Activated CD4-positive, CD25-positive, alpha-beta regulatory T cell (primary cell): ENCODE measurements at places on chromosomes 6 and 20.

DNA sequence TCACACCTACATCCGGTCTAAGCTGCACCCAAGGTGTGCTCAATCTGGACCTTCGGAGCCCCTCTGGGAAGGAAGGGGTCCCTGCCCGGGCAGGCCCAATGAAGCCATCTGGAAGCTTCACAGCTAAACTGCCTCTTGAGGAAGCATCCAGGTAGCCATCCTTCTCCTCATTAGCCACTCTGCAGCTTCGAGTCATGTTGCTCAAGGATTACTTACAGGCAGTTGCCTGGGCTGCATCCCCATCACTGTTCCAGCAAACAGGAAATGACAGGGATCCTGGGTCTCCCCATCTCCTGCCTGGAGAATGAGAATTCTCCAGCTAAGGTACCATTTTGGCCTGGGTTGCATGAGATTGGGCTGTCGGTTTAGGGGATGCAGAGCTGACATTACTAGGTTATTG lies 91.7 kb downstream of the ERMARD start:
- no peak for DNase-seq

GRCh38 chr20:723756-724155 lies 44.5 kb downstream of the SLC52A3 start:
- no peak for DNase-seq

- no peak for DNase-seq
These were observed 62.2 kb downstream of the FILIP1 start for GRCh38 chr6:75431379-75431778.

DNA sequence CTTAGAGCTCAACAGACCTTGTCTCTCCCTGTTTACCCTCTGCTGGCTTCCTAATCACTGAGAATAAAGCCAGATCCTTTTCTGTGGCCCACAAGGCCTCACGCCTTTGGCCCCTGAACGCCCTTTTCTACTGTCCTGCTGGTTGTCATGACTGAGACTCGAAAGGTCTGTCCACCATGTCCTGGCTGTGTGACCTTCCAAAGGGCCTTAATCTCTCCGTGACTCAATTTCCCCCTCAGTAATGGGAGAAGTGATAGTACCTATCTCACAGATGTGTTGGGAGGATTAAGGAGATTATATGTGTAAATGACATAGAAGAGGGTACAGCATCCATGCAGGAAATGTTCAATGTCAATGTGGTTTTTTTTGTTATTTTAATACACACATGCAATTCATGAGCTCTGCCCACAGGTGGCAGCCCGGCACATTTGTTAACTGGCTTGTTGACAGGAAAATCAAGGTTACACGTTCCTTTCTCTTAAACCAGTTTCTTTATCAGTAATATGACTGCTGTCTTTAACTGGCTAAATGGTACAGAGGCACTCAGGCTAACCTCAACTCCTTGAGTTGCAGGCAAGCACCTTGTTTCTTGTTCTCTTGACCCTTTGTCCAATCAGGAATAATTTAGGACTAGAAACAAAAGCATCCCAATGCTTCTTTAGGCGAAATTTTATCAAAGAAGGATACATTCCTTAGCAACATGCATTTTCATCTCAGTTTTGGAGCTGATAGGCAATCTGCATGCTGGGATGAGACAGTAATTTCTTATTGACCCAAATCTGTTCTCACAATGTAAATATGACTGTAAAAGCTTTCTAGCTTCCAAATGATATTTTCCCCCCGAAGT lies 16.6 kb downstream of the SLC22A1 start:
- peak; percentile 50 for DNase-seq

DNA sequence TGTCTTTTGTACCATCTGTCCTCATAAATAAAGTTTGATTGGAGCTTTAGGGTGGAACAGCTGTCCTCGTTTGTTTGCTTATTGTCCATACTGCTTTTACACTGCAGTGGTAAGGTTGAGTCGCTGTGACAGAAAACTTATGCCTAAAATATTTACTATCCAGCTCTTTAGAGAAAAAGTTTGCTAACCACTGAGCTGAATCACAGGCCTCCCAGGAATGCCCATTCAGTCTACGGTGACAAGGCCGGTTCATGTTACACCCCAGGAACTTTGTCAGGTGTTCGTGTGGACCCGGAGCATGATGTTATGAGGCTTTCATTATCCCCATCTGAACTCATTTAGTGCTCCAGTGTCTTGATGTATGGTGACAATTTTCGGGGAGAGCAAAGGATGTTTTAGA lies 401.1 kb downstream of the SAMD5 start:
- DNase-seq = no peak

DNA sequence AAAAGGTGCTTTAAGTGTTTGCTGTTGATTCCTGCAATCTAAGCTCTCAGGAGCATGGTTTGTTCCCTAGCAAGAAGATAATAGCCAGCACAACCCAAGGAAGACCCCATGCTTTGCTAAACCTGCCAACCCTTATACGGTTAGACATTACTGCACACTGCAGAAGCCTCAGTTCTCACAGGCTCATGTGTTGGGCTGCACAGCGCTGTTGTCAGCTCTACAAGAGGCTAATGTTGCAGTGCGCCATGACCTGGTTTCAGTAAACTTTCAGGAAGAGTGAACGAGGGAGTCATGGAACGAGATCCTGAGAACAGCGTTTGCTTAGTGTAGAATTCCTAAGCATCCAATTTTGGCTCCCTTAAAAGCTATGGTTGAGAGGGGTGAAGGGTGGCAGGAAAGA lies 218.5 kb downstream of the ARHGAP18 start:
- no peak for DNase-seq

GRCh38 chr6:43095939-43096338 lies 19.8 kb downstream of the PTK7 start:
- no peak for DNase-seq

GRCh38 chr6:160254467-160255312 lies 3.9 kb downstream of the SLC22A2 start:
- no peak for DNase-seq

DNA sequence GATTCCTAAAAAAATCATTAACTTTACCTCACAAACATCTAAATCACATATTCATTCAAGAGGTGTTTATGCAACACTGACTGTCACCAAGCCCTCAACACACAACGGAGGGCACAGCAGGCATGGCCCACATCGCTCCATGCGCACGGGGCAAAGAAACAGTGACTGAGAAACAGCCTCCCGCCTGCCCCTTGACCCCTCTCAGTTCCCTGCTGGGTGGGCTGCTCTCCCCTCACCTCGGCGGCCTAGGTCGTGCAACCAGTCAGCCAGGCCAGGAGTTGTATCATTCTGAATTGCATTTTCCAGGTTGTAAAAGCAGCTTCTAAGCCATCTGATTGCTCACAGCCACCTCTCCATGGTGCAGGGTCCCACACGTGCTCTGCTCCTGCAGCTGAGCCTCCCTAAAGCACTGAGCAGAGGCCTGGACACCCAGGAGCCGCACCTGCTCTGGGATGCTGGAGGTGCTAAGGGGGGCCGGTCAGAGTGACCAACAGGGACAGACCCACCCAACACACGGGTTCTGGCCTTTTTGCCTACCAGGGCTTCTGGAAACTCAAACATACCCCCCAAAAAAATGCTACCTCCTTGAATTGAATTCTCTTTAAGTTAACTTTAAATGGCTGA lies 37.9 kb downstream of the TAF4 start:
- DNase-seq = no peak

DNA sequence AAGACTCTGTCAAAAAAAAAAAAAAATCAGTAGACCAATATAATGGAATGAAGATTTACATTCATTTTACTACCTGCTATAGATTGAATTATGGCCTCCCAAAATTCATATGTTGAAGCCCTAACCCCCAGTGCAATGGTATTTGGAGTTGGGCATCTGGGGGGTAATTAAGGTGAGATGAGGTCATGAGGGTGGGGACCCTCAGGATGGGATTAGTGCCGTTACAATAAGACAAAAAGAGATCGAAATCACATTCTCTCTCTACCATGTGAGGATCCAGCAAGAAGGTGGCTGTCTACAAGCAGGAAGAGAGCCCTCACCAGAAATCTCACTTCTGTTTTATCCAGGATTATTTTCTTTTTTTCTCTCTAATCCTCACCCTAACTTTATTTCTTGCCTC lies 100.6 kb upstream of the LOC128125822 start:
- no peak for DNase-seq

DNA sequence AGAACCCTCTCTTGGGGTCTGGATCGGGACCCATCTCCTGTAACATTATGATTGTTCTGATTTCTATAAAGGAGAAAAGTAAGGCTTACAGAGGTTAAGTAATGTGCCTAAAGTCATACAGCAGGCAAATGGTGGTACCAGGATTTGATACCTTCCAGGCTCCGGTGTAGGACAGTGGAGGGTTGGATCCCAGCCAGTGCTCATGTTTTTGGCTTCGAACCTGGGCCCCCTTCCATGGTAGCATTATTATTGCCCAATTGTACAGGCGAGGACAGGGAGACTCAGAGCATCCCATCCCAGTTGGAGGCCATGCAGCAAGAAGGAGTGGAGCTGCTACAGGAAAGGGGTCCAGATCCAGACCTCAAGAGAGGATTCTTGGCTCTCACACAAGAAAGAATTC lies 202.7 kb downstream of the TFAP2C start:
- no peak for DNase-seq

DNA sequence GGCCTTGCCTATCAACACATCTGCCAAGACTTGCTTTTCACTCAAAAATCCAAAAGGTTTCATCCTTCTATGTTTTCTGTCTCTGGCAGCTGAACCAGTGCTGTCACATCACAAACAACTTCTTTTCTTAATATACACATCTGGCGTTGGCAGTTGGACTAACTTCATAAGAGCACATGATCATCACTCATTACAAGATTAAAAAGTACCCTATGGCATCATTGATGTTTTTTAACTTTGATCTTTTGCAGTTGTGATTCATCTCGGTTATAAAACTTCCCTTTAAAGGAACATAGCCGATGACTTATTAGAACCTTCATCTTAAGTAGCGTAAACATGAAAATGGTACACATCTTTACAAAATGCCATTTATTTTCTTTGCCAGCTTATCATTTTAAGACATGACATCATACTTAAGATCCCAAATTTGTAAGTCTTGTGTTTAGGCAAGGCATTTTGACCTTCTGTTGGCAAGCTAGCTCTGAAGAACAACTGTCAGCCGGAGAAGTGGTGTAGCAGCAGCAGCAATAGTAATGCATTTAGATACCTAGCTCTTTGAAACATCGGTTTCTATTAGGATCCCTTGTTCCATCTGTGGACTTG lies 64.2 kb upstream of the SUPT3H start:
- no peak for DNase-seq

GRCh38 chr6:166435574-166435973 lies 52.8 kb upstream of the MPC1 start:
- no peak for DNase-seq

- no peak for DNase-seq
These were observed 9.4 kb upstream of the SRC start for GRCh38 chr20:37336369-37337207.

DNA sequence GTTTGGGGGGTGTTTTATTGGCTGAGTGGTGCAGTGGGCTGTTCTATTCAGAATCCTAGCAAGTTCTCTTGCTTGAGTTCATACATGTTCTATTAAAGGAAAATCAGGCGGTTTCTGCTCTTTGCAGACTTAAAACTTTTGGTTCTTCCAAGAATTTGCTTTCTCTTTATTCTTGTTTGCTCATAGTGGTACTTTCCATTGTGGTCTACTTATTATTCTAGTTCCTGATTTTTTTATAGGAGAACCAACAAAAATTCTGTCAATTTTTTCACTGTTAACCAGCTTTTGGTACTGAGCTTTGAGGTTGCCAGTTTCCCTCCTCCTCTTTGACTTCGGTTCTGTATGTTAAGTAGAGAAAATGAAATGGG lies 6.7 kb downstream of the AFDN start:
- DNase-seq = no peak

DNA sequence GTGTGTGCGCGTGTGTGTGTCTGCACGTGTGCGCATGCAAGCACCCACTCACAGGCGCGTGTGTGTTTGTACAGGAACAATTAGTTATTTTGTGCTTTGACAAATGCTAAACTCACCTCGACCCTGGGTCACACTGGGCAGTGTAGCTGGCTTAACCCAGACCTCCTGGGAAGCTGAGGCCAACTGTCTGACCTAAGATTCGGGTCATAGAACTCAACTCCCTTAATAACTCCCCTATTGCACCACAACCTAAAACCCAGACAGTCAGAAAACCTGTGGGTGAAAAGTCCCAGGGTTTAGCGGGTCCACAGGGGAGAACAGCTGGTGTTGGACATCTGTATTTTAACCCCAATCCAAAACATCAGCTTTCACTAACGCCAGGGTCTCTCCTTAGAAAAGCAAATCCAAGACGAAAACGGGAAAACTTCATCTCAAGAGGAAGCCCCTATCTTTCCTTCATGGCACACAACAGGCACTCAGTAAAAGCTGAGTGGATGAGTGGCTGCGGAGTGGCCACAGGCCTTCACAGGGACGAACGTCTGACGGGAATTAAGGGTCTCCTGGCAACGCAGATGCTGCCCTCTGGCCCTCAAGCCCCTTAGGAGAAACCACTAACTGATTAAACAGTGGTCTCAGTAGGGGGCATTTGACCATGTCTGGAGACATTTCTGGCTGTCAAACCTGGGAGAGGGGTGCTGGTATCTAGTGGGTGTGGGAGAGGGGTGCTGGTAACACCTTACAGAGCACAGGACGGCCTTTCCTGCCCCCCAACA lies 4.5 kb downstream of the PMEPA1 start:
- no peak for DNase-seq

- no peak for DNase-seq
These were observed 3.2 kb downstream of the PTK6 start for GRCh38 chr20:63533871-63534393.

DNA sequence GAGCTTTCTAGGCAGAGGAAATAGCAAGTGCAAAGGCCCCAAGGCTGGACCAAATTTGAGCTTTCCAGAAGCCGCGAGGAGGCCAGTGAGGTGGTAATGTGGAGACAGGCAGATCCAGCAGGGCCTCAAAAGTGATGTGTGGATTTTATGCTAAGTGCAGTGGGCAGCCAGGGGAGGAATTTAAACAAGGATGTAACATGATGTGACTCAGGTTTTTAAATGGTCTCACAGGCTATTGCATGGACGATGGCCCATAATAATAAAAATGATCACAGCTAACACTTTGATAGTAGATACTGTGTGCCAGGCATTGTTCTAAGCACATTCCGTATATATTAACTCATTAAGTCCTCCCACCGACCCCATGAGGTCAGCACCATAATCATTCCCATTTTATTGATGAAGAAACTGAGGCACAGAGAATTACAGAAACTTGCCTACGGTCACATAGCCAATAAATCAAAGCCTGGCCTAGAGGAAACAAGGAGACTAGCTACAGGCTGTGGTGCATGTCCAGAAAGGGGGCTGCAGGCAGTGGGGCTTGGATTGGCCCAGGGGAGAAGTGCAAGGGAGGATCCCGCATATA lies 18.0 kb upstream of the PREX1 start:
- DNase-seq = no peak

DNA sequence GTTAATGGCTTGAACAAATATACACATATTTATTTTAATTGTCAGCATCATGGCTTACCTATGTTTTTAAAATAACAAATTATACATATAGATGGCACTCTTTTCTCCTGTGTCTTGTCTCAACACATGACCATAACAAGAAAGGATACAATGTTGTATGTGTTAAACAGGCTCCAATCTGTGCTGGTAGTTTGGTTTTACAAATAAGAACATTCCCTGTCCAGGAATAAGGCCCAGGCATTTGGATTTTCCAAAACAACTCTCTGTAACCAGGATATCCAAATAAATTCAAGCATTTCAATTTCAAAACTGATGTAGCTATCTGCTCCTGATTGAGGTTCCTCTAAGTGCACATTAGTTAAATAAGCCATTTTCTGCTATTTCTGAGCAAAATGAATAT lies 17.1 kb downstream of the METTL24 start:
- no peak for DNase-seq
